Lower leg skin (tissue), 4 donors: ENCODE measurements at places on chromosomes 2 and 18.

- no peak for DNase-seq
Observed at GRCh38 chr2:240478346-240479110, 43.1 kb downstream of the GPC1 start.

- no peak for DNase-seq
Observed at GRCh38 chr2:59733970-59734369, 819.5 kb downstream of the BCL11A start.

GRCh38 chr2:196617430-196617829 lies 22.1 kb upstream of the CCDC150 start:
- DNase-seq = no peak

- DNase-seq = no peak
Observed at GRCh38 chr2:101675512-101675911, 22.0 kb upstream of the MAP4K4 start.

GRCh38 chr2:162382278-162382677 lies 38.3 kb downstream of the GCA start:
- no peak for DNase-seq

GRCh38 chr2:88885275-88885674 lies 193.8 kb downstream of the RPIA start:
- DNase-seq = no peak
